RWPE2 (cell line): ENCODE measurements at places on chromosomes 5 and 9.
A peak's percentile ranks its signal among the peaks of the same experiment; 100 is the strongest.

- no peaks in the 10 kb centered on the region for H3K27me3 ChIP-seq
- no peaks in the 10 kb centered on the region for H3K4me1 ChIP-seq
- no peak overlapping the region for H3K27ac ChIP-seq
- no peaks in the 10 kb centered on the region for H3K36me3 ChIP-seq
Observed at GRCh38 chr9:73649552-73649951, 497.9 kb downstream of the ANXA1 start.

DNA sequence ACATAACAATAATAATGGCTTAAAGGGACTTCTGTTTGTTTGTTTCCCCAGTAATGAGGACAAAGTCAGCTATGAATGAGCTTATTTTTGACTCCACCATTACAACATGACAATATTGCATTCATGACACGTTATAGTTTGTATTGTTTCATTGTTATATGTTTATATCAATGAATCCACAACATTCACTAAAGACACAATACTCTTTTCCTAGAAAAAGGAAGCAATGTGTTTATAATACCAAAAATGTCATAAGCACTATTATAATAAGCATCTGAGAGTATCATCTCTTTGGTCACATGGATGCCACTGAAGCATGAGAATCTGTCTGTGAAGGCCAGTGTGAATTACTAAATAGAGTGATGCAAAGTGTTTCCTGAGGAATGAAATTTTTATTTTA, 1026.9 kb upstream of the C9orf72 start:
- no peaks in the 10 kb centered on the region for H3K27me3 ChIP-seq
- DNase-seq: no peak
- H3K4me3 ChIP-seq: no peak overlapping the region
- no peak overlapping the region for H3K27ac ChIP-seq
- H3K4me1 ChIP-seq: no peaks in the 10 kb centered on the region

- no peak for DNase-seq
- no peaks in the 10 kb centered on the region for H3K4me1 ChIP-seq
- no peak overlapping the region for H3K4me3 ChIP-seq
- no peaks in the 10 kb centered on the region for H3K36me3 ChIP-seq
Observed at GRCh38 chr9:76667521-76667957, 96.7 kb upstream of the PCA3 start.

DNA sequence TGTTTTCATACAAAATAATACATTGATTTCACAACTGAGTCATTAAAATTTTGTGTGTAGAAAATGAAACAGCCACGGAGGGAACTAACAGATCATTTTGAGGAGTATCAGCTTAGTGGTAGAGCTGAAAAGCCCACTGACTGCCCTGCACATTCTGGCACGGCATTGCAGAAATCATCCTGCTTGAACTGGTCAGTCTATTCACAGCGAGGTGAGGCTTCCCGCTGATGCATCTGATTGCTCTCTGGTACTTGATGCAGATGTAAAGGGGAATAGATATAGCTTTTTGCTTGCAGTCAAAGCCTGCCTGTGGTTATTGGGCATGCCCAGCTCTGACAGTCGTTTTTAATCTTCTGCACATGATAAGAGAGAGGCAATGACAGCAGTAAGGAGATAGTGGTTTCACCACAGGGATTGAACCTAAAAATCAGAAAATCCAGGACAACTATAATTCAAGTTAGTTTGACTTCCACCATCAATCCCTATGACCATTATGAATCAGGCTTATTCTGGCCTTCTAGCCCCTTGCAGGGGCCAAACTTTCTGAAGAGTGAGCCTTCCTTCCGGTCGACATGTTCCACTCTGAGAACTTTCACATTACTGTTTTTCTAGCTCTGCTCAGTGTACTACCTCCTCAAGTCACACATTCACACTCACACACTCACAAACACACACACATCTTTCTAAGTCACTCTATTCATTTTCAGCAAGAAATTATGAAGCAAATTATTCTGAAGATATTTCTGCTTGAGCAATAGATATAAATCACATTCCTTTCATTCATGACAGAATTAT, 782.8 kb upstream of the NUDT12 start:
- no peaks in the 10 kb centered on the region for H3K36me3 ChIP-seq
- H3K4me1 ChIP-seq: no peaks in the 10 kb centered on the region
- DNase-seq: no peak
- H3K4me3 ChIP-seq: no peak overlapping the region
- peaks cover 3% of the 10 kb centered on the region for H3K27me3 ChIP-seq
- H3K27ac ChIP-seq: no peak overlapping the region

DNA sequence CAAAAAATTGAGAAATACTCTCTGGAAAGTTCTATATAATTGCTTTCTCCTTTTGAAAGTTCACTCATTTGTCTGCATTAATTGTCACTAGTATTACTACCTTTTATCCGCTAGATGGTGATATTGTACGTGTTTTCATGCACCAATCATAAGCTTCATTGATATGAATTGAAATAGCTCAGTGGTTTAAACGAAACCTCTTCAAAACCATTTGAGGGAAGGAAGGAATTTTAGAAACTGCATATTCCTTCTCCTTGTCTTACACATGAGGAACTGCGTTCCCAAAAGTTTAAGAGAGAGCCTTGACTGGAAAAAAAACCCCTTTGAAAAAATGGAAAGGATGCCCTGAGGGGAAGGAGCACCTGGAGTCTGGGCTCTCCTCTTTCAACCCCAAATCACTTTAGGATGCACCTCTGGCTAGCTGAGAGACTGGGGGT, 98.6 kb downstream of the YTHDC2 start:
- H3K4me1 ChIP-seq: no peaks in the 10 kb centered on the region
- H3K4me3 ChIP-seq: no peak overlapping the region
- no peak for DNase-seq
- no peaks in the 10 kb centered on the region for H3K36me3 ChIP-seq

DNA sequence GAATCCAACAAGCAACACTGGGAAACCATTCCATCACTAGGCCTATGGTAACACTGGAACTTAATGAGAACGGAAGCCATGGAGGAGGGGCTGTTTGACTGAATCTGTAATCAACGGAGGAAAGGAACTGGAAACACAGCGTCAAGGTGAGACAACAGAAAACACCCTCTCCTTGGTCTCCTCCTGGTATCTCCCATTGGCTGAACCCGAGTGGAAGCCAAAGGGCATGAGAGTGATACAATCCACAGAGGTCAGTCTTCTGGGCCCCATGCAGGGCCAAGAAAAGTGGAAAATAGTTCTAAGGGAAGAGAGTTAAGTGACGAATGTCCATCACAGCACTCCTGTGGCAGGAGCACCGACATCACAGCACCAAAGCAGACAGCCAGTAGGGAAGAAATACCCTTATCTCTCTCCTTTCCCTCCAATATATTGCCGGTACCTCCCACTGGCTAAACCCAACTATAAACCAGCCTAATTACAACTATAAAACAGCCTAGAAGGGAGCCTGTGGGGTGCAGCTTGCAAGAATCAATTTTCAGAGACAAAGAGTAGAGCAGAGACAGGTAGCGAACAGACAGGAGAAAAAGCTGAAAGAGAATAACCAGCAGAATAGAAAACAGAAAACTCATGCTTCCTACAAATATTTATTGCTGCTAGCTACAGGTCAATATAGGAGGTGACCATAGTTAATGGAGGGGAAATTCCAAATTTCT, 107.4 kb upstream of the IFNE start:
- peak overlapping the region; percentile 98 for H3K27ac ChIP-seq
- peaks cover 62% of the 10 kb centered on the region for H3K36me3 ChIP-seq
- no peaks in the 10 kb centered on the region for H3K27me3 ChIP-seq
- H3K4me1 ChIP-seq: peaks cover 57% of the 10 kb centered on the region

DNA sequence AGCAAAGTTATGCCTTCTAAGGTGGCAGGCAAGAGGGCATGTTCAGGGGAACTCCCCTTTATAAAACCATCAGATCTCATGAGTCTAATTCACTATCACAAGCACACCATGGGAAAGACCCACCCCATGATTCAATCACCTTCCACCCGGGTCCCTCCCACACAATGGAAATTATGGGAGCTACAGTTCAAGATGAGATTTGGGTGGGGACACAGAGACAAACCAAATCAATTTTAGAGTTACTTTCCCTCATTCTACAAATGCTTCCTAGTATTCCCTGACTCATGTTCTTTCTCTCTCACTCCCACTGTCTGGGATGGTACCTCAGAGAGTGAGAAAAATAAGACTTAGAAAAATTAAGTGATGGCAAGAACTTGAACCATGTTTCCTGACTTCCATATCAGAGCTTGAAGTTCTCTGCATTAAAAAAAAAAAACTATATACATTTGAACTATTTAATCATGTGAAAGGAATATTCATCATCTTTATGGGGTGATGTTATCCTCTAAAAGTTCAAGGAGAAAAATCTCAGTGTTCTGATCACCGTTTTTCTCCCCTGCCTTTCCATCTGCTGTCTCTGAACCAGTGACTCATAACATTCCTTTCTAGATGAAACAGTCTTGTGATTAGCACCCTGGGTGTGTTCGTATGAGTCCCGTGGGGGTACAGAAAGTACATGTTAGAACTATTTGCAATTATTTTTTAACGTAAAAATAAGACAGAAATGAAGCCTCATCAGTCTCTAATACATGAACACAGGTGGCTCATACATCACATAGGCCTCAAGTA, 282.9 kb downstream of the SLF1 start:
- no peaks in the 10 kb centered on the region for H3K27me3 ChIP-seq
- no peaks in the 10 kb centered on the region for H3K36me3 ChIP-seq
- no peak for DNase-seq
- H3K4me1 ChIP-seq: peaks cover 9% of the 10 kb centered on the region
- no peak overlapping the region for H3K4me3 ChIP-seq

DNA sequence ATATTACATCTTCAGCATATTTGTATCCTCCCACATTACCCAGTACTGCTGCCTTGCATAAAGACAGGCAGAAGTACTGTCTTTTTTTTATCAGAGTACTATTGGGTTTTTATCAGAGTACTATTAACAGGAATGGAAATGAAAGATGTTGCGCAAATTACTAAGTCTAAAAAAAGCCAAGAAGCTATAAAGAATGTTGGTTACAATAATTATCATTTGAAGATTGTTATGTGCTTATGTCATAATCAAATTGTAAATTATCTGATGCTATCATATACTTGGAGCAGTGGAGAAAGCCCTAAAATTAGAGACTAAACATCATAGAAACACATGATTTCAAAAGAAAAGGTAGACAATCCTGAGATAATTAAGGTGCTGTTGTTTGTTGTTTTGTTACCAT, 188.8 kb downstream of the CCDC192 start:
- no peaks in the 10 kb centered on the region for H3K36me3 ChIP-seq
- H3K27ac ChIP-seq: peak overlapping the region; percentile 22
- H3K4me3 ChIP-seq: no peak overlapping the region
- no peak for DNase-seq

- H3K4me3 ChIP-seq: peak within 1 kb of the TSS; percentile 76
- no peaks in the 10 kb centered on the region for H3K27me3 ChIP-seq
- DNase-seq: no peak
- no peaks in the 10 kb centered on the region for H3K36me3 ChIP-seq
Observed at GRCh38 chr5:75052192-75053053, at the start of gene GCNT4. TSS of gene GCNT4 (minus strand) at chr5:75052558. CDS start at chr5:75030037, 22,521 bp downstream.

GRCh38 chr5:58148254-58148775, 311.6 kb downstream of the PLK2 start:
- no peak overlapping the region for H3K27ac ChIP-seq
- no peak overlapping the region for H3K4me3 ChIP-seq
- peaks cover 5% of the 10 kb centered on the region for H3K4me1 ChIP-seq
- DNase-seq: no peak

DNA sequence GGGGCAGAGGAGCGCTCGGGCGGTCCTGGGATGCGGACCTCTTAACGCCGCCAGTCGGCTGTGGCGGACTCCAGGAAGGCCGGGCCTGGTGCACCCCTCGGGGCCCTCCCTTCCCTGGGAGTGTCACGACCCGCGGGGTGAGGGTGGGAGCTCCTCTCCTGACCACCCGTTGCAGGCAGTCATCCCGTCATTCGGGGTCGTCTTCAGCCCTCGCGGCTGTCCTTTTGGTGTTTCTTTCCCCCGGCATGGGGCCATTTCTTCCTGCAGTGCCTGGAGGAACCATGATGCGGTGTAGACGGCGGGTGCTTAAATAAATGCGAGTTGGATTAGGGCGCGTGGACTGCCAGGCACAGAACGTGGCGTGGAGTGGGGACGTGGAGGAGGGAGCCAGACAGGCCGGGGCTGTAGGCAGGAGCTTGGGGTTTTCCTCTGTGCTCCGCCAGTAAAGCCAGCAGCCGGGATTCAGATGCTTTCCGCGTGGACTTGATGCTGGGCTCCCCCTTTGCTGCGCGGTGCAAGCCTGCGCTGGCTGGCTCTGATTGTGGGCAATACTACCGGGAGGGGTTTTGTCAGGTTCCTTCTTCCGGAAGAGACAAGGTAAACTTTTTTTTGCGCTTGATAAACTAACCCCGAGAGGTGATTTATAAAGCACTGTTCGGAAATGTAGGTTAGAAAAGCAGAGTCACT, 868 bp downstream of the KDM4C start:
- H3K4me1 ChIP-seq: peaks cover 4% of the 10 kb centered on the region
- DNase-seq: peak; percentile 72
- H3K4me3 ChIP-seq: peak overlapping the region; percentile 77
- no peaks in the 10 kb centered on the region for H3K36me3 ChIP-seq

DNA sequence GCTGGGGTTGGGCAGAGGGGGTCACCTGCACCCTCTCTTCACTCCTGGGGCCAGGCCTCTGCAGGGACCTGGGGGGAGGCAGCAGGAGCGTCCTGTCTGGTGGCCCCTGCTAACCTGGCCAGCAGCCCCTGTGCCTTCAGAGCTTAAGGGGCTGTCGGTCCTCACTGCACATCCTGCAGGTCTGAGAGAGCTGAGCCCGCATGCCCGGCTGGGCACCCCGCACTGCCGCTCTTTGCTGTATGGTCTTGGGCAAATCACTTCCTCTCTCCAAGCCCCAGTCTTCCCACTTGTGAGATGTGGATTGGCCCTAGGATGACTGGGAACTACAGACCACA, 7.9 kb downstream of the FLT4 start:
- no peak for DNase-seq
- H3K4me3 ChIP-seq: no peak overlapping the region
- no peaks in the 10 kb centered on the region for H3K36me3 ChIP-seq
- peaks cover 29% of the 10 kb centered on the region for H3K27me3 ChIP-seq
- no peak overlapping the region for H3K27ac ChIP-seq
- no peaks in the 10 kb centered on the region for H3K4me1 ChIP-seq

DNA sequence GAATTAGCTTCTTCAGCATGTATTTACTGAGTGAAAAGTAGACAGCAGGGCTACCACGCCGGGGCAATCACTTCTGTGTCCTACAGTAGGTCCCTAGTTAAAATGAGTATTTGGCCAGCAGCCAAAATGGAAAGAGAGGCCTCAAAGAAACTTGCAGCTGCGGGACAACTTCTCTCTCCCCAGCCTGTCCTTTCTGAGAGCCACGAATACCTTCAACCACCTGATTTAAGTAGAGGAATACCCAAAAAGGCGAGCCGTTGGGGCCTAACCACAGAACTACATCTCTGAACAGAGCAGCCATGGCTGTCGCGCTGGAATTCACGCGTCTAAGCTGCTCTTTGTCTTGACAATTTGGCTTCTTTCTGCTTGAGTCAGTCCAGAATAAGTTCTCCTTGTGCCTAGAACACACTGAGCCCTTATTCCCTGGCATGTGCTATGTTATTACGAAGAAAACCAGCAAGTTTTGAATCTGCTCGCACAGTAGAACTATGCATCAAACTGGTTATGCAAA, 43.8 kb upstream of the GOLPH3 start:
- H3K4me3 ChIP-seq: no peak overlapping the region
- H3K4me1 ChIP-seq: no peaks in the 10 kb centered on the region
- no peaks in the 10 kb centered on the region for H3K27me3 ChIP-seq
- DNase-seq: no peak
- H3K27ac ChIP-seq: no peak overlapping the region
- H3K36me3 ChIP-seq: no peaks in the 10 kb centered on the region

- no peak overlapping the region for H3K4me3 ChIP-seq
- H3K27ac ChIP-seq: no peak overlapping the region
- H3K4me1 ChIP-seq: no peaks in the 10 kb centered on the region
- no peaks in the 10 kb centered on the region for H3K27me3 ChIP-seq
- no peak for DNase-seq
Observed at GRCh38 chr9:134768332-134768708, 112.3 kb upstream of the FCN2 start.
